ENCODE measurements at places on chromosomes 7 and 10. TPM values are rescaled to one million over a fixed set of nuclear protein-coding genes. Genes with fewer than 3 reads are reported as not detected.

The POLR2J2 gene
- total RNA-seq = 0.28 TPM

The SLC37A3 gene
- total RNA-seq = 26.8 TPM

The HOXA10 gene
- 7.1 TPM for total RNA-seq

The BICC1 gene
- 17.7 TPM for total RNA-seq

The SLC26A5 gene
- not detected for total RNA-seq

The AGMO gene
- 0.35 TPM for total RNA-seq

The ATRNL1 gene
- 0.14 TPM for total RNA-seq

The NME8 gene
- not detected for total RNA-seq

The ING3 gene
- 4.8 TPM for total RNA-seq

The MRPS16 gene
- total RNA-seq = 185 TPM

The AVPI1 gene
- total RNA-seq = 86.3 TPM

The PCDH15 gene
- not detected for total RNA-seq

The TAS2R4 gene
- not detected for total RNA-seq

The OPALIN gene
- not detected for total RNA-seq

The CASTOR2 gene
- 4.6 TPM for total RNA-seq

The NAT16 gene
- total RNA-seq = 0.06 TPM

The ELFN1 gene
- 0.38 TPM for total RNA-seq

The TBATA gene
- not detected for total RNA-seq

The ANKRD22 gene
- total RNA-seq = 0.65 TPM

The ERV3-1 gene
- total RNA-seq = 4.2 TPM
